ENCODE measurements at places on chromosomes 13 and 19.

DNA sequence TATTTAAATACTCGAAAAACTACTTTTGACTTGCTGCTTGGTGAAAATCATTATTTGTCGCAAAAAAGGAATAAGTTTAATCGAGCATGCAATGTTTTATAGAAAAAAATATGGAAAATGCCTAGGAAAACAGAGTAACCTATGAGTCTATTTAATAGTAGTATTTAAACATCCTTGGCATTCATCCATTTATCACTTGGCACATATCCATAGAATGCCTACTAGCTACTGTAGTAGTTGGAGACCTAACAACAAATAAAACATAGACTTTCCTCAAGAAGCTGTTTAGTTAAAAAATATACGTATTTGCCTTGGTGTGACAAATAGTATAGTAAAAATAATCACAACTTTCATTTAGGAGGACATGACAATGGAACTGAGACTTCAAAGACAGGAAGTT is 302.1 kb downstream of the DIAPH3 start:
- DNase-seq, result no peak

GRCh38 chr13:20571676-20572075 is 4.7 kb downstream of the IFT88 start:
- DNase-seq, result no peak

DNA sequence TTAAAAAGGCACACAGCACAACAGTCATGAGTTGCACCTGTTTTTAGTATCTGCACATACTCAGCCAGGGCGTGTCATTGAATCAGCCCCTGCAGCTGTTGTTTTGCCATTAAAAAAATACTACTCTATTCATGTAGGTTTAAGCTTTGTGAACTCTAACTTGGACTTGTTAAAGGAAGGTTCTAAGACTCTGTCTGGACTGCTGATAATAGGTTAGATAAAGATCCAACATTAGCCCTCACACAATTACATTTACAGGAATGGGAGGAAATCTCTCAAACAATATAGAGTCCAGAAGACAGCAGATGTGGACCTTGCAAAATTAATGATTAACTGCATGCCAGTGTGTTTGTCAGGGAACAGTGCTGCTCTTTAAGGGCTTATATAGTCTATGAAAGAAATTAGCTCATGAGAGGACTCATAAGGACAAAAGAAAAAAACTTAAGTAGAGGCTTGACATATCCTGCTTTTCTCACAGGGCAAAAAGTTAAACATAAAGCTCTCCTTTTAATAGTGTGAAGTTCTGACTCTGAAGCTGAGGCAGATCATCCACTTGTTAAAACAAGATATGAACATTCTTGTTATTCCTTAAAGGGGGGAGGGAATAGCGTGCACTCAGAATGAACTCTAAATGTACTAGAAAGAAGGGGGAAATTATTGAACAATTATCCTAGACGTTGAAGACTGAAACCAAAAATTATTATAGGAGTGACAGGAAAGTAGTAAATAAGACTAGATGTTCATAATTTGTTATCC is 243.6 kb downstream of the NDFIP2 start:
- DNase-seq, result no peak

DNA sequence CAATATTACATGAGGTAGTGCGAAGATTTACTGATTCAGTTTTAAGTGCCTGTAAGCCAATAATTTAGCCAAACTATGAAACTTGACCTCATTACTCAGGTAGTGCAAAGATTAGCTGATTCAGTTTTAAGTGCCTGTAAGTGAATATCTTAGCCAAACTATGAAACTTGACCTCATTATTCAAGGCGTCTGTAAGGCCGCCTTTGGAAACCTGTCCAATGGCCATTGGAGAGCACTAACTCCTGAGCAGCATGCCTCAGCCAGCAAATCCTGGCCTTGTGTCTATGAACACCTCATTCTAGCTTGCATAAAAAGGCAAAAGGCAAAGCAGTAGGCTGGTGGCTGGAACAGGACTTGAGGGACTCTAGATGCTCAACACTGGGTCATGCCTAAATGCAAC is 127.0 kb upstream of the GPR12 start:
- no peak for DNase-seq

GRCh38 chr13:94210816-94211215 is 268.7 kb downstream of the DCT start:
- no peak for DNase-seq

DNA sequence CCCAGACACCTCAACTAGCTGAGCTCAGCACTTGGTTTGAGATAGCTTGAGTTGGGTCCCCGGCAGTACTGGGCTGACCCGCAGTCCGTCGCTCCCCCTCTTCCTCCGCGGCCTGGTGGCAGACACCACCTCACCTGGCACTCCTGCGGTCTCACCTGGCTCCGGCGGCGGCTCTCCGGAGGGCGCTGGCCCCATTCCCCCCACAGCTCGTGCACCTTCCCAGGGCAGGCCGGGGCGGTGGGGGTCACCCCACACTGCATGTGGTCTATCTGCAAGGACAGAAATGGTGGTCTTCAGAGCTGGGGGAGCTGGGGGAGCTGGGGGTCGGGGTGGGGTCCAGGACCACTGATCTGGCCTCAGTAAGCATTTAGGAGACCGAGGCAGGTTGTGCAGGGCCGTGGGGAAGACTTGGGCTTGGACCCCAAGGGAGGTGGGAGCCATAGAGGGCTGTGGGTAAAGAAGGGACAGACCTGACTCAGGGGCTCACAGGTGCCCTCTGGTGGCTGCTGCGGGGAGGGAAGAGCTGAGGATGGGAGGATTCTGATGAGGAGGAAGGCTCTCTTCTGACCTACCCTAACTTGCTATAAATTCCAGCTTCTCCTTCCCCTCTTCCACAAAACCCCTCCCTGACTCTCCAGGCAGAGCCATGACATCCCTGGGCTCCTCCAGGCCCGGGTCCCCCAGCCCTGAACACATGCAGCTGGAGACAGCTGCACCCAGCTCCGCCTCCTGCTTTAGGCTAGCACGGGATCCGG is 6.7 kb upstream of the PLIN4 start:
- DNase-seq, result no peak

GRCh38 chr13:37905736-37906135 is 36.2 kb upstream of the TRPC4 start:
- DNase-seq, result no peak

All from vagina (tissue), 2 donors.